ENCODE measurements at places on chromosomes 6 and 20.

GRCh38 chr6:38239719-38240451, 399.8 kb downstream of the BTBD9 start:
- DNase-seq: no peak

DNA sequence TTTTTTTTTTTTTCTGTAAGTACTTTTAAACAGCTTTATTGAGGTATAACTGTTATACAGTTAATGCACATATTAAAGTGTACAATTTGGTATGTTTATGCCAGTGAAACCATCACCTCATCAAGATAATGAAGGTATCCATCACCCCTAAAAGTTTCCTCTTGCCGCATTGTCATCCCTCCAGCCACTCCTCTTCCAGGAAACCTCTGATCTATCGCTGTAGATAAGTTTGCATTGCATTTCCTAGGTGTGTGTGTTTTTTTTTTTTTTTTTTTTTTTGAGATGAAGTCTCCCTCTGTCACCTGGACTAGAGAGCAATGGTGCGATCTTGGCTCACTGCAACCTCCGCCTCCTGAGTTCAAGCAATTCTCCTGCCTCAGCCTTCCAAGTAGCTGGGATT, 3.1 kb downstream of the SLX4IP start:
- no peak for DNase-seq

DNA sequence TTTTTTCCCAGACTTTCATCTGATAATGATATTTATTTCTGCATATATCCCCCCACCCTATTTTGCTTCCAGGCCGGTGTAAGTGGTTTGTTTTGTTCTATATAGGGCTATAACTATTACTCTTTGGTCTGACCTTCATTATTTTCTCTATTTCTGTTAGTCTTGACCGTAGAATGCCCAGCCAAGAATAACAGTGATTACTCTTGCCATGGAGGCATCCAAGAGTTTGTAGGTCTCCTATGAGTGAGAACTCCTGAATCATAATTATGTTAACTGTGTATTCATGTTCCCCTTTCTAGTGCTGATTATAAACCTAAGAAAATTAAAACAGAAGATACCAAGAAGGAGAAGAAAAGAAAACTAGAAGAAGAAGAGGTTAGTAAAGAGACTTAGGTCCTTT, 52.2 kb downstream of the TOP1 start:
- no peak for DNase-seq

GRCh38 chr6:123564361-123564760, 72.4 kb downstream of the TRDN start:
- DNase-seq: peak; percentile 44

GRCh38 chr6:165846123-165846966, 183.3 kb upstream of the PDE10A start:
- no peak for DNase-seq
